ENCODE measurements at places on chromosomes 6 and 20. TPM values are rescaled to one million over a fixed set of nuclear protein-coding genes. Genes with fewer than 3 reads are reported as not detected.

The SSR1 gene
- 132 TPM for total RNA-seq

The LY6G5C gene
- total RNA-seq: 22.0 TPM

The GJA10 gene
- not detected for total RNA-seq

The HLA-DRB5 gene
- 0.82 TPM for total RNA-seq

The PTCRA gene
- not detected for total RNA-seq

The VSX1 gene
- total RNA-seq: not detected

Data from endothelial cell (in vitro differentiated cells).